ENCODE measurements at places on chromosomes 7 and 10.
A peak's percentile ranks its signal among the peaks of the same experiment; 100 is the strongest.

DNA sequence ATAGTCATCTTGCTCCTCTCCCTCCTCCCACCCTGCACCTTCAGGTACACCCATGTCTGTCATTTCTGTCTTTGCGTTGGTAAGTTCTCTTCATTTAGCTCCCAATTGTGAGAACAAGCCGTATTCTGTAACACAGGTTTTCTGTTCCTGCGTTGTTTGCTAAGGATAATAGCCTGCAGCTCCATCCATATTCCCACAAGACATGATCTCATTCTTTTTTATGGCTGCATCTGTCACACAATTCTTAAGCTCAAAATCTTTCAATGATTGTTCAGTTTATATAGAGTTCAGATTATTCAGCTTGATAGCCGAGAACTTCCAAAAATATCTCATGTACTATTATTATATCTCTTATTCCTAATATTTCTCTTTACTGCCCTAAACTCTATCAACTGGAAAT is 16.0 kb upstream of the TMEM168 start:
- DNase-seq, result no peak

- DNase-seq, result peak; percentile 96
These were observed 110.6 kb downstream of the EMX2 start for GRCh38 chr10:117653170-117653515.

GRCh38 chr10:50739618-50740292 is at the start of gene ASAH2B:
TSS of gene ASAH2B (plus strand) at chr10:50739936. CDS start at chr10:50745131, 5,195 bp downstream.
- peak; percentile 85 for DNase-seq

DNA sequence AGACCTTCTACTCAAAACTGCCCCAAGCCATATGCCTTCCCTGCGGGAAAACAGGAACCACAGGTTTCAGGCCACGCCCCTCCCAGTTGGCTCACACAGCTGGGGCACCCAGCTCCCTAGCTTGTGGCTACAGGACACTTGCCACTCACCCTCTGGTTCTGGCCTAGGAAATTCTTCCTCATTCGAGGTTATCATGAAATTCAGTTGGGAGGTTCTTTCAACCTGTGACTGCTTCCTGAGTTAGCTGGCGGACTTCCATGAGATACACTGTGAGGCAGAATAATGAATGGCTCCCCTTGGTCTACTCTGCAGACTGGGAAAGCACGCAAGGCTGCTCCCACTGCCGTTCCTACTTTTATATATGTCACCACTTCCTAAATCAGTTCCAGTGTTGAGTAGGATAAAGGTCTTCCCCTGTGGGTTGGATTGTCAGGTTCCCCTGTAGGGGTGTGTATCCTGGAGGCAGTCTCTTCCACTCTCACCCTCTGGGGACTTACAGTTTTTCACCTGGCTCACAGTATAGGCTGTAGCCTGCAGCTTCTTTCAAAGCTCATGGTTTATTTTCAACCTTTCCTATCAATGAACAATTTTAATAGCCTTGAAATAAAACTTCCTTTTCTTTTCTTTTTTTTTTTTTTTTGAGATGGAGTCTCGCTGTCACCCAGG is 37.0 kb downstream of the GPR22 start:
- peak; percentile 30 for DNase-seq

DNA sequence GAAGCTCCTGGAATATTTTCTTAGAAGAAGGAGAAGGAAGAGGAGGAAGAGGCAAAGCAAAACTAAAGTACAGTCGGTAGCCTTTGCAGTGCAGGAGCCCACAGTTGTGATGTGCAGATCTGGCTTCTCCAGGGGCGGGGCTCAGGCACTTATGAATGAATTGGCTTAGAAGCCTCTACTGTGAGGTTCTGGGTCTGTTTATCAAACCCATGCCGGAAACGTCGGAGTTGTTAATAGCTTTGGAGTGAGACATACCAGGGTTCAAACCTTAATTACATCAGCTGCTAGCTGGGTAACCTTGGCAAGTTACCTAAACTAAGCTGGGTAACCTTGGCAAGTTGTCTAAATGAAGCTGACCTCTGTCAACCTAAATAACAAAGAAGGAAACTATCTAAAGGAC is 89.3 kb upstream of the PITRM1 start:
- no peak for DNase-seq

- peak; percentile 35 for DNase-seq
These were observed 542.7 kb downstream of the LRMDA start for GRCh38 chr10:75974080-75974479.

Data from HT1080 (cell line).